ENCODE measurements at places on chromosomes 6 and 20. TPM values are rescaled to one million over a fixed set of nuclear protein-coding genes. Genes with fewer than 3 reads are reported as not detected.

Gene SIRPB2
- not detected for total RNA-seq

Gene PROKR2
- total RNA-seq, result 5.9 TPM

Gene PARD6B
- 27.7 TPM for total RNA-seq

Gene DNAH8
- total RNA-seq, result 0.05 TPM

Gene PTCRA
- not detected for total RNA-seq

Gene LTB
- total RNA-seq, result 0.34 TPM

Gene MRPS18A
- total RNA-seq, result 49.1 TPM

Gene PRKN
- total RNA-seq, result 6.2 TPM

Gene FAM110A
- total RNA-seq, result 26.7 TPM

Gene CFAP61
- 0.52 TPM for total RNA-seq

Gene TGM2
- 28.6 TPM for total RNA-seq

Gene GDAP1L1
- total RNA-seq, result 1.8 TPM

Gene GSTA4
- 72.9 TPM for total RNA-seq

Gene E2F3
- 21.0 TPM for total RNA-seq

Gene ZC3H12D
- 0.58 TPM for total RNA-seq

Gene TFEB
- total RNA-seq, result 6.2 TPM

Gene TREML1
- not detected for total RNA-seq

Gene PKIG
- total RNA-seq, result 24.3 TPM

Gene SAPCD1
- 8.9 TPM for total RNA-seq

Gene PRRT1
- 2.7 TPM for total RNA-seq

Gene ARFGEF3
- 24.0 TPM for total RNA-seq

Gene SMLR1
- total RNA-seq, result 0.53 TPM

Gene SYNJ2
- total RNA-seq, result 17.0 TPM

Gene HSF2
- total RNA-seq, result 10.1 TPM

Gene EYS
- 3.0 TPM for total RNA-seq

Gene IFT52
- 47.0 TPM for total RNA-seq

Gene DSN1
- 24.1 TPM for total RNA-seq

Gene GPLD1
- total RNA-seq, result 3.8 TPM

Gene CST5
- total RNA-seq, result 0.79 TPM

Gene CRISP2
- total RNA-seq, result 0.48 TPM

Gene RAB32
- 19.1 TPM for total RNA-seq

Gene TMEM151B
- total RNA-seq, result 0.52 TPM

Gene LRRC73
- 1.5 TPM for total RNA-seq

Gene PXDC1
- 23.6 TPM for total RNA-seq

Gene GGTLC1
- total RNA-seq, result not detected

Gene FAM217B
- 27.6 TPM for total RNA-seq

Gene KCNK16
- total RNA-seq, result 41.1 TPM

Gene RFX6
- total RNA-seq, result 23.9 TPM

Gene SYTL3
- 2.2 TPM for total RNA-seq

Gene DEF6
- 12.1 TPM for total RNA-seq

Gene DYNLT2
- total RNA-seq, result 2.1 TPM

Gene WFDC5
- 0.74 TPM for total RNA-seq

Gene DLK2
- total RNA-seq, result 3.3 TPM

Gene TRIM39
- 16.4 TPM for total RNA-seq

Gene ENPP1
- total RNA-seq, result 12.9 TPM

Gene COL20A1
- 0.36 TPM for total RNA-seq
